GM23248 (cell line): ENCODE measurements at places on chromosomes 7 and 10.

DNA sequence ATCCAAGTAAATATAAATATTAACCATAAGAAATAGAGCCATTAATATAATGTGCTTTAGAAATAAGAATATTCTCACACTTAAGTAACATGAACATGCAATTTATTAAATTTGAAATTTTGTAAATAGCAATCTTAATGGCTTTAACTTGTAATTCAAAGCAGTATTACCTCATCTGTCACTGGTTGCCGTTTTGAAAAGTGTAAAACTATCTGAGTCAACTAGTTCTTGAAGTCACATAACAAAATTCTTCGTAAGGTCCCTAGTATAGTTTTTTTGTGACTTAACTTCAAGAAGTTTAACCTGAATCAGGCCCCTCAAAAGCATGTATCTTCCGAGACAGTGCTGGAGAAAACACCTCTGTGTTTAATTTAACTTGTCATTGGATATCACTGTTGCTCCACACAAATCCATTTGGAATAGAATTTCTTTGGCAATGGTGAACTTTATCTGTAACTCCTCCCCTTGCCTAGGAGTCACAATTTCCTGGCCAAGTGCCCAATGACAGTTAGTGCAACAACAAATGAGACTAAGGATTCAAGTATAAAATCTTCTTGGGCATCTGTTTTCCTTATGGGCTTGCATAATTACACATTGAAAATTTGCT is 47.1 kb downstream of the NT5C2 start:
- peak; percentile 84 for DNase-seq

DNA sequence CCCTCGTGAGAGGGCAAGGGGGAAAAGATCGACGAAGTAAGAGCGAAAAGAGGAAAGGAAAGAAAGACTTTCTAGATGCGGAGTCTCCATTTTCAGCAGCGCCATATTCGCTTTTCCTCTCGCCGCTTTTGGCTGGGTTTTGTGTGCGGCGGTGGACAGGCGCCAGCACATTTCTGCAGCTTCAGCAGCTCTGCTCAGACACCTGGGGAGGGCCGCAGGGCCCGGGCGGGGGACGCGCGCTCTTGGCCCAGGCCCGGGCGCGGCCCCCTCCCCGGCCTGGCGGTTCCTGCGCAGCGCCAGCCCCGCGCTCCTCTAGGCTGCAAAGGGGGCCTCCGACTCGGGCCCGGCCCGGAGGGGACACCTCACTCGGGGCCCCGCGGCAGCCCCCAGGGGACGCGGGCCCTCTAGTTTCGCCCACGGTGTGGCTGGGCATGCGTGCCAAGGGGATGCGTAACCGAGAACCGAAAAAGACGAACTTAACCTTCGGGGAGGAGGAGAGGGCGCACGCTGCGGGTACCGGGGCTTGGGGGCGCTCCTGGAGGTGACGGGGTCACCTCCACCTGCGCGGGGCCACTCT is 34.5 kb upstream of the EBLN1 start:
- peak; percentile 70 for DNase-seq

GRCh38 chr10:42979721-42980467 is 97.0 kb upstream of the RET start:
- DNase-seq: no peak

DNA sequence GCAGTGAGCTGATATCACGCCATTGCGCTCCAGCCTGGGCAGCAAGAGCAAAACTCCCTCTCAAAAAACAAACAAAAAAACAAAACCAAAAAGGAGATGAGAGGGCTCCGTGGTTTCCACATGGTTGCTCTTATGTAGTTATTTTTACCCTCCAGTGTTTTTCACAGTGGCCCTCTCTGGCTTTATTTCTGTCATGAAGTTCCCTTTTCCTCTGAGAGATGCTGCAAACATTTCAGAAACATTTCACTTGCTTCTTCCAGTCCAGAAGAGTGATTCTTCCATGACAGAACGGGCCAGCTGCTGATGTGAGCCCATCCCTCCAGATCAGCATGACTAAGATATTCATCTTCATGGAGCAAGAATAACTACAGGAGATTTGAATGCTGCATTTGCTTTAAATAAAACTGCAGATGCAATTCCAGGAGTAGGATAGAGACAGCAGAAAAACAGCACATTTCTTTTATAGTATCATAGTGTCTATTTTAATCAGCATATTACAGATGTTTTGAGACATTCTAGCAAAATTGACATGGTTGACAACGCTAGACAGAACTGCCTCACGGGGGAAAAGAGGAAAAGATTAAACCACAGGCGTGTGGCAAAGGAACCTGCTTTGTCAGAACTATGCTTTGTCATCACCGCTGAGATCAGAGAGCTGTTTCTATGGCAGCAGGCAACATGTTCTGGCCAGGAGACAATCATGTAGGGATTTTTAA is 40.3 kb downstream of the NRCAM start:
- DNase-seq: peak; percentile 84

DNA sequence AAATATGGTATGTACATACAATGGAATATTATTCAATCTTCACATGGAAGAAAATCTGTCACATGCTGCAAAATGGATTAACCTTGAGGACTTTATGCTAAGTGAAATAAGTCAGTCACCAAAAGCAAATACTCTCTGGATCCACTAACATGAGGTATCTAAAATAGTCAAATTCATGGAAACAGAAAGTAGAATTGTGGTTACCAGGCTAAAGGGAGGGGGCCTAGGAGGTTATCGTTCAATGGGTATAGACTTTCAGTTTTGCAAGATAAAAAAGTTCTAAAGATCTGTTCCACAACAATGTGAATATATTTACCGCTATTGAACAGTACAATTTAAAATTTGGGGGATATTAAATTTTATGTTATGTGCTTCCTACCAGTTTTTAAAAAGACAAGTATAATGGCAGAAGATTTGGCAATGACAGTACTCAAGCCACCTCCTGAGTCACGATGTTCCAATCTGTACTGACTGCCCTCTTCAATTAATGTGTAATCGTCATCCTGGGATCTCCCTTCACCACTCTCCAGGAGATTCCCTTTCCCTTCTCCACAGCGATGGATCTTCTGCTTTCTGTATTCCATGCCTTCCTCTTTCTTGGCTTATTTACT is 32.3 kb upstream of the IL6 start:
- DNase-seq: peak; percentile 24

- no peak for DNase-seq
Observed at GRCh38 chr10:95267251-95267650, 23.6 kb downstream of the PDLIM1 start.

DNA sequence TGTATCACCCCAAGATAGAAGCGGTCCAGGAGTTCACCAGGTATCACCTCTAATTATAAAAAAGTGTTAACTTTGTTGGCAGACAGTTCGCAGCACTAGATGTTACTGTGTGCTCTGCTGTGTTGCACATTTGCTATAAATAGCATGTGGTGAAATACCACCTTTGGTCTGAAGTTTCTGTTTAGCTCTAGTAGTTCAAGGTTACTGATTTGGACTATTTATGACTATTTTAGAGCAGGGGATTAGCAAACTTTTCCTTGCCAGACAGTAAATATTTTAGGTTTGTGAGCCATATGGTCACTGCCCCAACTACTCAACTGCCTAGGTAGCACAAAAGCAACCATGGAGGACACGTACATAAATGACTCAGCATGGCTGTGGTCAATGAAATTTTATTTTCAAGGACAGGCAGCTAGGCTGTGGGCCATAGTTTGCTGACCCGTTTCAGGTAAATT is 16.5 kb downstream of the DENND10 start:
- DNase-seq: peak; percentile 32

- no peak for DNase-seq
Observed at GRCh38 chr7:75644589-75644988, 94.2 kb downstream of the HIP1 start.

- peak; percentile 11 for DNase-seq
Observed at GRCh38 chr10:76408646-76409045, 977.2 kb downstream of the LRMDA start.

DNA sequence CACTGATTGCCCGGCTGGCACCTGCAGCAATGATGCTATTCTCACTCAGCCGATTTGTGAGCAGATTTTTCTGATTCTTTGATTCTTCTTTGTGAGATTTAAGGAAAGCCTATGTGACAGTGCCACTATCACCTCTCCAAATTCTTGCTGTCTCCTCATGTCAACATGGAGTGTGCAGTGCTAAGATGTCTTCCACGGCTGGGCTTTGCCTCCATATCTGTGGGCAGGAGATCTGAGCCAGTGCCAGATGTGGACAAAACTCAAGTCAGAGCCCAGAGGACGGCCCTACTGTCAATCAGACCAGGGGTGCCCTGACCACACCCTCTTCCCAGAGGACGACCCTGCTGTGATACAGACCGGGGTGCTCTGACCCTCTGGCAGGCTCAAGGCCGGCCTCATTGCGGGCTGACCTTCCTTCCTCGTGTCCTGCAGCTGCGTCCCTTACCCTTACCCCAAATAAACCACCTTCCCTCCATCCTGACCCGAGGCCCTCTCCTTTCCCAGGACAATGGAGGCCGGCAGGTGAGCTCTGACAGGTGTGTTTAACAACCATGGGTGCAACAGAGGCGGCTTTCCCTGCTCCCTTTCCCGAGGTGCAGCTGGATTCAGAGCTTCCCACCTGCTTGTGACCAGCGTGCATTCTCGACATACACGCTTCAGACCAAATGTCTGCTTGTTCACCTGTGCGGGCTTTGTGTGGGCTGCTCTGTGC is 221.4 kb downstream of the ADARB2 start:
- no peak for DNase-seq

- no peak for DNase-seq
Observed at GRCh38 chr10:79547973-79548372, 12.2 kb downstream of the SFTPA2 start.

DNA sequence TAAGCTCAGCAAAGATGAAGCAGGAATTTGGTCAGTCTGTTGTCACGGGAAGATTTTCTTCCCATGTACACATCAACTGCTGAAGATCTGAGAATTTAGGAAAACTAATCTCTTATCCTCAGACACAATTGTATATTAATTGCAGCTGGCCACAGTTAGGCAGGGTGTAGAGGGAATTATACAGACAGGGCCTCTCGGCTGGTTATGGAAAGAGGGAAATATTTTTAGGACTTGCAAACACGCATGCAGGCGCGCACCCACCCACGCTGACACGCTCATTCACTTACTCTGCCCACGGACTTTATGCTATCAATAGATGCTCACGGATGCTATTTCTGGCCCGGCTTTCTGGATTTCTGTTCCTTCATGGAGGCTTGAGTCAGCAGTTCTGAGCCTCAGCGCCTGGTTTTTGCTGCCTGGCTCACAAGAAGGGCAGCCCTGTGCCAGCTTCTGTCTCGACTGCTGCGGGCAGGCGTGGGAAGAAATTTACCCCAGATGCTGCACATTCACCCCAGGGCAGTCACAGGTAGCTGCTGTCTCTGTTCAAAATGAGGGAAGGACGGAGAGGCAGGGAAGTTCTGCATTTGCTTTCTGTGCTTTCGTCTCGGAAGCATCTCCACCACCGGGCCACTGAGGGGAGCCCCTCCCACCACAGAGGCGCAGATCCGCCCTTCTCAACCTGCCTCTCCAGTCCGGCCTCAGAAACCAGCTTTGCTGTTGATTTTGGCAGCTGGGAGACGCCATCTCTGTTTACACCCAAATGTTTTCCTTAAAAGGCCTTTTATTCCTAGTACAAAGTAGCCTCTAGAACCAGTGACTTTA is 116.3 kb upstream of the BTBD16 start:
- peak; percentile 91 for DNase-seq

DNA sequence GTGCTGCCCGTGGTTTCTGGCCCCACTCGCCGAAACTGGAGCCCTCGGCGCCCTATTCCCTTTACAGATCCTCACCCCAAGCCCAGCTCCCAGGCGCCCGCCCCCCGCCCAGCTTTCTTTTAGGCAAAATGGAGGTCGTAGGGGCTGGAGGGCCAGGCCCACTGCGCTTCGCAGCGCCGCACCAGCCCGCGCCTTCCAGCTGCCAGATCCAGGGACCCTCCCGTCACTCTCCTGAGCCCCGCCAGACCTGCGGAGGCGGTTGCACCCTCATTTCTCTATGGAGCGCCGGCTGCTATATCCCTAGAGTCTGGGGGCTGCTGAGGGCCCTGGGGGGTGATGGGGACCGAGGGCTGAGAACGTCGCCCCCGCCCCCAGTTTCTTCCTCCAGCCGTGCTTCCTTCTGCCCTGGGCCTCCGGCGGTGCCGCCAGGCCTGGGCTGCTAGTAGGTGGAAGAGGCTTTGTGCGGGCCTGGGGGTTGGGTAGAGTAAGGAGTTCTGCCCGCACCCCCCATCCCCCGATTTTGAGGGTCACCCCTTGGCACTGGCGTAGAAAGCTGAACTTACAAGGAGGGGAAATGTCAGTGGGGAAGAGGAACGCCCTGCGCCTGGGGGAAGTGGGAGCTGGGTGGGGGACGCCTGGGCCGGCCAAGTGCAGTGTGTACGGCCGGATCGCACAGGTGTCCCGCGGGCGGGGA is 1.0 kb downstream of the GNB2 start:
- DNase-seq: peak; percentile 44

DNA sequence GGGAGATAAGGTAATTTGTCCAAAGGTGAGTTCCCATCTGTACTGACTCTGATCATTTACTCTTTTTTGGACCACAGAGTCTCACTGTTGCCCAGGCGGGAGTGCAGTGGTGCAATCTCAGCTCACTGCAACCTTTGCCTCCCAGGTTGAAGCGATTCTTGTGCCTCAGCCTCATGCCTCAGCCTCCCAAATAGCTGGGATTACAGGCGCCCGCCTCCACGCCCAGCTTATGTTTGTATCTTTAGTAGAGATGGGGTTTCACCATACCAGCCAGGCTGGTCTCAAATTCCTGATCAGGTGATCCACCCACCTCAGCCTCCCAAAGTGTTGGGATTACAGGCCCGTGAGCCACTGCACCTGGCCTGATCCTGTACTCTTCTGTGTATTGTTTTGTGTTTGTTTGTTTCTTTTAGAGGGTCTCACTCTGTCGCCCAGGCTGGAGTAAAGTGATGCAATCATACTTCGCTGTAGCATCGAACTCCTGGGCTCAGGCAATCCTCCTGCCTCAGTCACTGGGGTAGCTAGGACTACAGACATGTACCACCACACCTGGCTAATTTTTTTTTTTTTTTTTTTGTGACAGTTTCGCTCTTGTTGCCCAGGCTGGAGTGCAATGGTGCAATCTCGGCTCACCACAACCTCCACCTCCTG is 2.4 kb downstream of the NOLC1 start:
- no peak for DNase-seq

DNA sequence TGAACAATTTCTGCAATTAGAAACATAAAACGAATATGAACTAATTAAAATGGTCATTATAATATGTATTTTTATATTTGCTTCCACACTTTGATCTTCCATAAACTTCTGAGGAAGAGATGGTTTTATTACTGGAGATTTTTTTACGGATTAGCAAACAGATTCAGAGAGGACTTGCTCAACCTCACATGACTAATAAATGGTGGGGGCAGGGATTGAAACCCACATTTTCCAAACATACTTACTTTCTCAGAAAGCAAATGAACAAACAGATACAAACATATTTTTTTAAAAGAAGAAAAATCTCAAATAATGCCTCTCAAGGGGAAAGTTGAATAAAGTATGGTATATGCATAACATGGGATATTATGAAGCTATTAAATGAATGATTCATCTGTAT is 18.3 kb downstream of the ANKMY2 start:
- DNase-seq: peak; percentile 68

- peak; percentile 41 for DNase-seq
Observed at GRCh38 chr10:71727738-71728737, 8.5 kb upstream of the C10orf105 start.

DNA sequence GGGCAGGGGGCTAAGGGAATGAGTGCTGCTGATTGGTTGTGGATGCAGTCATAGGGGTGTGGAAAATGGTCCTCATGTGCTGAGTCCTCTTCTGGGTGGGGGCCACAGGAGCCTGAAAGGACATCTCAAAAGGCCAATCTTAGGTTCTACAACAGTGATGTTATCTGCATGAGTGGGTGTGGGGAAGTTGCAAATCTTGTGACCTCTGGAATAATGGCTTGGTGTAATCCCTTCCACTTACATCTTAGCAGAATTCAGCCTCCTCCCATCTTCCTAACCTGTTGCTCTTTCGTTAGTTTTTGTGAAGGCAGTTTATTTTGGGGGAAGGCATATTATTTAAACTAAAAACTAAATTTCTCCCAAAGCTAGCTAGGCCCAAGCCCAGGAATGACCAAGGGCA is 42.0 kb upstream of the OIT3 start:
- no peak for DNase-seq
